HS-5 (cell line): ENCODE measurements at places on chromosomes 13 and 19.

DNA sequence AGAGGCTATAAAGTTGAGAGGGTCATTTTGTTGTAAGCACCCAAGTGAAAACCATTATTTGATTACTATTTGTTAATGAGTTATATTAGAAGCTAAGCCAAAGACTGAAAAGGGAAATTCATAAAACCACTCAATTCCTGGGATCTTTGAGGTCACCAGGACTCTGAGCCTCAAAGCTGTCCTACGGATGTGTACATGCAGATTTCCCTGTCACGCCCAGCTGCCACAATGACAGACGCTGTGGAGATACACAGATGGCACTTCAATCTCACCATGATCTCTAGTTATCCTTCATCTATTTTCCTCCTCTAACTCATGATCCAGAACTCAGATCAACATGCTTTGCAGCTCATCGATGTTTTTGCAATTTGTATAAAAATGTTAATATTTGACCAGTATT lies 403.5 kb upstream of the MIR17HG start:
- DNase-seq, result no peak

GRCh38 chr13:36211567-36211966 lies 2.8 kb downstream of the SOHLH2 start:
- no peak for DNase-seq

- no peak for DNase-seq
Measured at GRCh38 chr19:50024719-50025021, 502 bp downstream of the VRK3 start.

GRCh38 chr19:375395-376110 lies 31.0 kb upstream of the MIER2 start:
- DNase-seq, result no peak

DNA sequence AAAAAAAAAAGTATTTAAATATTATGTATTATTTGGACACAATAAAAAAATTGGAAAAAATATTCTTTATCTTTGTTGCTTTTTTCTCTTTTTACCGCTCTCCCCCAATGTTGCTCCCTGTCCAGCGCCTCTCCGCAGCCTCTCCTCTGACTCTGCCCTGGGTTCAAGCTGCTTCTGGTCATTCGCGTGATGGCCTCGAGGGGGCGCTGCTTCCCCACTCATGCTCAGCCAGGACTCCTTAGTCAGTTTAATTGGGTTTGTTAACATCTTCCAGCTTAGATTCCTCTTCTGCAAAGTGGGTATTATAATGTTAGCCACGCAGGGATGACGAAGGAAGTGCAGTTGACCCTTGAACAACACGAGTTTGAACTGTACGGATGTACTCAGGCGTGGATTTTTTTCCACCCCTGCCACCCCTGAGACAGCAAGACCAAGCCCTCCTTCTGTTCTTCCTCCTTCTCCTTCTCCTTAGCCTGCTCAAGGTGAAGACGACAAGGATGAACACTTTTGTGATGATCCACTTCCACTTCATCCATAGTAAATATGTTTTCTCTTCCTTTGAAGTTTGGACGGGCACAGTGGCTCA lies 4.9 kb upstream of the NWD1 start:
- DNase-seq, result no peak

- DNase-seq, result no peak
Measured at GRCh38 chr13:114065926-114066774, 66.3 kb downstream of the RASA3 start.

- DNase-seq, result no peak
Measured at GRCh38 chr13:89380101-89380500, 1708.9 kb downstream of the SLITRK5 start.

- DNase-seq, result no peak
Measured at GRCh38 chr13:47475441-47475948, 525.6 kb downstream of the SUCLA2 start.

DNA sequence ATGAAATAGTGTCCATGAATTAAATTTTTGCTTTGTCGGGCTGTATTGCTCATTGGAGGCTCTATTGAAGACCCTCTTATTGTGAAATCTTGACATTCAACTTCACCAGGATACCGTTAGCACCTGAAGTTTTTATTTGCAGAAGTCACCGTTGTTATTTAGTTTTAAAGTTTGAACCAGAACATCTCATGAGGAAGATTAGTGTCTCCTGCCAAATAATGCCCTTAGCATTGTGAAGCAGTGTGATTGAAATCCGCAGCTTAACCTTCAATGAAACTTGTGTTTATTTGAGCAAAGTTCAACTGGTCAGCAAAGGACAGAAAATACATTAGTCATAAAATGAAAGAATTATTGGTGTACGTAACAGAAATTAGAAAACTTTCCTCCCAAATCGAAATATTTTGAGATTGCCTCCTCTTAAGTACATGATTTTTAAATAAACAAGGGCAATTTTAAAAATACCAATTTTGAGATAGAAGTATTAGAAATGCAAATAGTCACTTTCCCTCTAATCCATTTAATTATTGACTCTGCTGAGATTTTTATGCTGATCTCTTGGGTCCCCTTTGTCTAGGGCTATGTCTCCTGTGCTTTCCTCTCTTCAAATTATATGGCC lies 84.4 kb downstream of the WDFY2 start:
- no peak for DNase-seq

- no peak for DNase-seq
Measured at GRCh38 chr13:41465898-41466320, 8.6 kb downstream of the RGCC start.

- DNase-seq, result no peak
Measured at GRCh38 chr13:112324116-112324515, 52.0 kb upstream of the SPACA7 start.

GRCh38 chr13:64697226-64697625 lies 2532.9 kb downstream of the PCDH9 start:
- no peak for DNase-seq

DNA sequence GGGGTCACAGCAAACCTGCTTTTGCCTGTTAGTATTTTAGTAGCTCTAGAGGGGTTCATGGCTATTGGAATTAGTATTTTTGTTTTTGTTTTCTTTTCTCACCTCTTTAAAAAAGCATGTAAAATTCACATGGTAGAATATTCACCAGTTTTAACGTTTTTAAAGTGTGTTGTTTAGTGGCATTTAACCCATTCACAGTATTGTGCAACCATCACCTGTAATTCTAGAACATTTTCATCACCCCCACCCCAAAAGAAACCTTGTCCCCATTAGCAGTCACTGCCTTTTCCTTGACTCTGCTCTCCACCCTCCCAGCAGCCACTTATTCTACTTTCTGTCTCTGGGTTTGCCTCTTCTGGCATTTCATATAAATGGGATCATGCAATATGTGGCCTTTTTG lies 39.8 kb downstream of the GATAD2A start:
- no peak for DNase-seq

GRCh38 chr13:113815151-113816058 lies 48.5 kb downstream of the GAS6 start:
- no peak for DNase-seq
